ENCODE measurements at places on chromosomes 3 and 15.

DNA sequence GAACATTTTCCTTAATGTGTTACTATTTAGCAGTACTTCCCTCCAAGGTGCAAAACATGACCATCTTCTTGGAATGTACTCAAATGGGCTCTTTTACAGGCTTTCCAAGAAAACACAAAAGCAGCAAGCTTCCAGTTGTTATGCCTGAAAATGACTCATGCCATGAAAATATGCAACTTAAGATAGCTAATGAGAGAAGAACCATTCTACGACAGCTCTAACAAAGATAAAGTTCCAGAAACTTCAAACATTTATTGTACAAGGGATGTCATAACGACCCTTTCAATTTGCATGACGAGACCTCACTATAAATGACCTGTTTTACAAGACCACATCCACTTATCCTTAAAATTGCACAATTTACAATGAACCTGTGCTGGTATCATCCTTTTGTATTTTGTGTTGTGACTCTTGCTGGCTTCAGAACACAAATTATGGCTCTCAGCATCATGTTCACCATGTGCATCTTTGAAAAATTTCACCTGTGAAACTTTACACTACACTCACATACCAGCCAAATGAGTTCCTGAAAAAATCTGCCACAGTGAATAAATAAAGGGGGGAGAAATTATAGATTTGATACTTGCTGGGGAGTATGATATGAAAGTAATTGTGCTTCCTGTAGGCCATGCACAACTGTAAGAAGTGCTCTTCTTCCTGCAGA, 433.7 kb downstream of the MAGI1 start:
- peak; percentile 23 for DNase-seq

- no peak for DNase-seq
Measured at GRCh38 chr3:17775073-17775472, 32.6 kb upstream of the TBC1D5 start.

DNA sequence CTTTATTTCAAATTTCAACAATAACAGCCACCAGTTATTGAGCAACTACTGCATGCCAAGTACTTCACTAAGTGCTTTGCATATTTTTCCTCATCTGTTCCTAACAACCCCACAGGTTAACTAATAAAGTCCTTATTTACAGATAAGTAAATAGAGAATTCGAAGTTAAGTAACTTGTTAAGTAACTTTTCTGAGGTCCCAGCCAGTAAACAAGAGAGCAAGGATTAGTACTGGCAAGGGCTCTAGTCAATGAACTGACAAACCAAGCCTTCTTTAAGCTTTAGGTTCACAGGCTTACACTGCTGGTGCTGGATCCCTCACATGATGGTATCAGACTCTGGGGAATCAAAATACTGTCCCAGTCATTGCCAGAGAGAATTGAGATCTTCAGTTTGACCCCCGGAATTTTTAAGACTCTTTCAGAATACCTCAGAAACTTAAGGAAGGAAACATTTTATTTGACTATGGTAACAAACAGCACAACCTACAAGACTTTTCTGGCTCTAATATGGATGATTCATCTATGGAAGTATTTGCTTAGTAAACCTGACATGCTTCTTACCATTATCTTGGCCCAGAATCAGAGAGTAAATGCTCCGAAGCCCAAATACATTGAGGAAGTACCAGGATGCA, 16.5 kb downstream of the EMC3 start:
- DNase-seq, result no peak

DNA sequence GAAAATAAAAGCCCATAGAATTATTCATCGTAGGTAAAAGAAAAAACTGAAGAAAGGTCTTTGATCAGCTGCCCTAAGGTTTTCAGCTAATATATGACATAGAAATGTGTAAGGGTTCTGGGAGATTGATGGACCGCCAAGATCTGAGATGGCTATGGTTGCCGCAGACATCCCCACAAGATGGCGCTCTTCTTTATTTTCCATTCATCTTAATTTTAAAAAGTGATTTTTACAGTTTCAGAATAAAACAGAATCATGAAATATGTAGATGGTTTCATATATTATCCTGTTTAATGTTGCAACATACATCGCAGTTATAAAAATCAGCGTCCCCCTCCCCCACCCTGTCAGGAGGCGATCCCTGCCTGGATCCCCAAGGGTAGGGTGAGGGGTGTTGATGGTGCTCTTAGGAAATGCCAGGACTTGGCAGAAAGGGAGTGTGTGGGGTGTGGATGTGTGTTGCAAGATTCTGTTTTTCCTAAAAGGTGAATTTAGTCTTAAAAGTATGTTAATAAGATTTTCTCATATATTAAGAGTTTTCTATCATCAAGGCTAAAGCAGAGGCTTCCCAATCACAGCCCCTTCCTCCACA, 68.8 kb downstream of the ANXA2 start:
- peak; percentile 40 for DNase-seq

- DNase-seq, result no peak
Measured at GRCh38 chr3:38141173-38141951, 2.9 kb downstream of the MYD88 start.

DNA sequence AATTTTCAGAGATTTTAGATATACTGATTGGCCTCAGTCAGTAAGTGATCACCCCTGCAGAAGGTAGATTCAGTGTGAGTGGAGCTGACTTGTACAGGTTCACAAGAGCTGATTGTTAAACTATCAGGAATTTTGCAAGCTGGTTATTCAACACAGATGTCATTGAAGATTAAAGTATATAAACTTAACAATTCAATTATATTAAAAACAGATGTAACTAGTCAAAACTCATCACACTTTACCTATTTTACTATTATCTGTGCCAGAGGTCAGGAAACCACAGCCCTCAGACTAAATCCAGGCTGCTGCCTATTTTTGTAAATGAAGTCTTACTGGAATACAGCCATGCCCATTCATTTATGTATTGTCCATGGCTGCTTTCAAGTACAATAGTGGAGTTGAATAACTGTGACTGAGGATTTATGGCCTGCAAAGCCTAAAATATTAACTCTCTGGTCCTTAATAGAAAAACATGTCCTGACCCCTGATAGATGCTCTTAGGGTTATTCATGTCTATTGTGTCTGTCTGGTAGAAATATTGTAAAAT, 429.3 kb upstream of the PDZRN3 start:
- DNase-seq, result no peak

DNA sequence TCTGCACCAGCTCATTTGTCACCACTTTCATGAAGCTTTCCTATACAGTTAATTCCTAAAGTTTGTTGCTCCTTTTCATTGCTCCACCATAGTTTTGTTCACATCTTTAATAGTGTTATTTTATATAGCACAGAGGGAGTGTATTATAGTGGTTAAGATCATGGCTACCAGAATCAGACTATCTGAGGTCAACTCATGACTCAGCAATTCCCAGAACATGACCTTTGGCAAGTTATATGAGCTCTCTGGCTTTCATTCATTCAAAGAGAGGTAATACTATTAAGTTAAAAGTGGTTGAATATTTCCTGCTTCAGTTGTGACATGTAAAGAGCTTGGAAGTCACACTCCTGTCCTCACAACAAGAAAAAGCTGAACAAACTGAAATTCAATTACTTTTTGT, 1073.5 kb downstream of the NAALADL2 start:
- DNase-seq, result no peak

DNA sequence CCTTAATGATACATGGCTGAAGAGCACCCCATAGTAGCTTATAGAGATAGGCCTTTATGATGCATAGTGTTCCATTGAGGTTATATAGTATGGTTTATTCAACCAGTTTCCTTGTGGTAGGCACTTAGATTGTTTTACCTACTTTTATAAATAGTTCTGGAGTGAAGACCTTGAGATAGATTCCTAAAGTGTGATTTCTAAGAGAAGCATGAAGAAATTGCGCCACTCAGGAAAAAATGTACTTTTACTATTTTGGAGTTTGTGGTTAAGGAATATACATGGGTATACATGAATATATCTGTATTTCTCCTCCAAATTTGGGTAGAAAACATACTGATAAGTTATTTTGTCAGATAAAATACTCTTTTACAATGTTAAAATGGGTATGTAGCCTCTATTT, 70.5 kb downstream of the CHD2 start:
- no peak for DNase-seq

DNA sequence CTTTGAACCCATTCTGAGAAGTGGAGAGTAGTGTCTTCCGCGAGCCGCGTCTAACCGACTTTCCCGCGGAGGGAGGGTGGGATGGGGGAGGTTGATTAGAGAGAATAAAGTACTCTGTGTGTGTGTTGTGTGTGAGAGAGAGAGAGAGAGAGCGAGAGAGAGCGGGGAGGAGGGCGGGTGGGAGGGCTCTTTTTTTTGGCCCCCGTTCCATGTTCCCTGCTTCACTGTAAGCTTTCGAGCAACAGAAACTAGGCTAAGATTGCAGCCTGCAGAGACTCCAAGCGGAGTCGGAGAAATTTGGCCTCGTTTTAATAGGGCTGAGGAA, 1.6 kb upstream of the MEIS2 start:
- no peak for DNase-seq

DNA sequence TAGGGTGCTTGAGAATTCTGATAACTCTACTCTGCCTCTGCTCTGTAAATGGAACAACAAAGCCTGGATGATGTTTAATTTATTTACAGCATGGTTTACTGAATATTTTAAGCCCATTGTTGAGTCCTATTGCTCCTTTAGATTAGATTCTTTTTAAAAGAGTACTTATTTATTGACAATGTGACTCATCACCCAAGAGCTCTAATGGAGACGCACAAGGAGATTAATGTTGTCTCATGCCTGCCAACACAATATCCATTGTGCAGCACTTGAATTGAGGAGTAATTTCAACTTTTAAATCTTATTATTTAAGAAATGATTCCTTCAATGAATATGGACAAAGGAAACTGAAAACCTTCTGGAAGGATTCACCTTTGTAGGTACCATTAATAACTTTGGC, 691.4 kb downstream of the ZBBX start:
- DNase-seq, result no peak

DNA sequence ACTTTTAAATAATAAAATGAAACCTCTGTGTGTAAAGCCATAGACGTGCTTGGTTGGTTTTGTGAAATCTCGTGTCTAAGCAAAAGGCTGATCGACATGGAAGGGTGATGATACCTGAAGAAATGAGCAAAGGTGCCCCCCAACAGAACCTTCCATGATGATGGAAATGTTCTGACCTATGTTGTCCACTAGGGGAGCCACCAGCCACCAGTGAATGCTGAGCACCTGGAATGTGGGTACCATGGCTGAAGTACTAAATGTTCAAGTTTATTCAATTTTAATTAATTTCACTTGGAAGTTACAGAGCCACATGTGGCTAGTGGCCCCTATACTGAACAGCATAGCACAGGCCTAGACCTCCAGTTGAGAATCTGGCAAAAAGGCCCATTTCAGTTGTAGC, 158.8 kb downstream of the POLR2M start:
- no peak for DNase-seq

DNA sequence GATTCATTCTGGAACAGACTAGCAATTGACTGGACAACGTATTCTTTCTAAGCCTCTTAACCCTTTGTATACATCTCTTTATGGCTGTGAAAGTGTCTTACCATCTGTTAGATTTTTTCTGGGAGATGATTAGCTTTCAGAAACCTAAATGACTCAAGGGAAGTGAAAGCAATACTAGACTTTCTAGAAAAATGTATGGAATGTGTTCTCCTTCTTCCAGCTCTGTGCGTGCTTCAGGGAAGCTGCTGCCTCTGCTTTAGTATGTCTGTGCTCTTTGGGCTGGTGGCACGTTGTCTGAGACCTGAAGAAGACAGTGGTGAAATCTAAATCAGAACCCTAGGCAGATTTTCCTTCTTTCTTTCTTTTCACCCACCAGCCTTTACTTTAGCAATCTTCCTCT, 89.5 kb downstream of the ITPR1 start:
- DNase-seq, result no peak

- no peak for DNase-seq
Measured at GRCh38 chr15:60534546-60534945, 55.6 kb upstream of the ICE2 start.

GRCh38 chr3:103137830-103138229, 703.0 kb downstream of the ZPLD1 start:
- DNase-seq, result no peak

DNA sequence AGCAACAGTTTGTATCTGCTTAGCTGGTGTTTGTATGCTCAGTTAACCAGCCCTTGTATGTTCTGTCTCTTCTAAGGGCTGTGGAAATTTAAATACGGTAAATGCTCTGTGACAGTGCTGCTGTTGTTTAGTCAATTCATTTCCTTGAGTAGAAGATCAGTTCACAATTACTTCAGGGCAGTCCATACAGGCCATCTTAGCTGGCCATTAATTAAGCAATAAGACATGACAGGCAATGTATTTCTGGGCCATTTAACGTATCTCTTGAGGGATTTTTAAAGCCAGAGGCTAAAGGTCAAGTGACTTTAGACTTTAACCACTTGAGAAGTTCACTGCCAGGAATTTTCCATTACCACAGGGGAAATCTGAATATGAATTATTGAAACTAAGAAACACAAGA, 351.8 kb downstream of the ZIC1 start:
- DNase-seq, result no peak

DNA sequence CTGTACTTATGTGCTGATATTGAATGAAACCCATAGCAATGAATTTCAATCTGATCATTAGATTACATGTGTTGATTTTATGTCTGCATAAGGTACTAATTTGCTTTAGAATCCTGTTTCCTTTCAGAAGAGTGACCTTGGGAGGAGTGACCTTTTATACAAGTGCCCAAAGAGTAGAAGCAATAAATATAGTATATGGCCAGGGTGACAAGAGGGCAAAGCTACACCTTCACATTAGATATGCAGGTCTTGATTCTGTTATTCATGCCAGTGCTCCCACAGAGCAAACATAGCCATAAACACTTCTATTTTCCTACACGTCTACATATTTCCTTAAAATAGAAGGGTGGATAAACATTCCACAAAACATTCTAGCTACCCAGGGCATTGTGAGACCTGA, 158.2 kb upstream of the RAP2B start:
- no peak for DNase-seq

DNA sequence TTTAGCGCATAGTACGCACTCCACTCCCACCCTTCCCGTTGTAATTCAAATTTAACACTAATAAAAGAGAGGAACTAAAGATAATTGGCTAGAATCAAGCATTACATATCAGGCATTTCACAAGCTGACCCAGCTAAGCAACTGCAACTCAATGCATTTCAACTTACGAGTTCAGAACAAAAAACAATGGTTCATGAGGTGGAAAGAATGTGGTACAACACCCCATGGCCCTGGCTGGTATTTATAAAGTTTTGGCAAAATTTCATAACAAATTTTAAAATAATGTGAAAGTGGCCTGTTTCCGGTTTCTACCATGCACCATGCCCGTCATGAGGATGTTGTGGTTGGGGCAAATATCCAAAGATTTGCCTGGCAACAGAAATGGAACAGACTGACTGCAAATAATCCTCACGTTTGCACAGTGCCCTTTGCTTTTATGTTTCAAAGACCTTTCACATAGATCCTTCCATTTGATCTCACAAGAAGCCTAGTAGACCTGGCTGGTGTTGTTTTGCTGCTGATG, 455.3 kb upstream of the NR2F2 start:
- peak; percentile 89 for DNase-seq

DNA sequence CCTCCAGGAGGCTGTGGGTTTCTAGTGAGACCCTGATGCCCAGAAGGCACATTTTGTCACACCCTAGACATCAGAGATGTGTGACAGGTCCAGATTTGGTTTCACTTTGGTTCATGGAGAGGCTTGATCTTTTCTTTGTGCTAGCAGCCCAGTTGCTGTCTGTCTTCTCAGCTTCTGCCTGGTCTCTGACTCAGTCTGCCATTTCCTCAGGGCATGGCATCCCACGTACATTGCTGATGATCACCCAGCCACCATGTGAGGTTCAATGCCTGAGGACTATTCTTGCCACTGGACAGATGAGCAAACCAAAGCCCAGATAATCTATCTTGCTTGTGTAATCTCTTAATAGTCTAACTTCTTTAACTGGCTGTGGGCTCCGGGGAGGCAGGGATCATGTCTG, 144.9 kb upstream of the MRPS22 start:
- no peak for DNase-seq

Data from fibroblast of the conjunctiva (primary cell).